A172 (cell line): ENCODE measurements at places on chromosomes 2 and 18.
A peak's percentile ranks its signal among the peaks of the same experiment; 100 is the strongest.

DNA sequence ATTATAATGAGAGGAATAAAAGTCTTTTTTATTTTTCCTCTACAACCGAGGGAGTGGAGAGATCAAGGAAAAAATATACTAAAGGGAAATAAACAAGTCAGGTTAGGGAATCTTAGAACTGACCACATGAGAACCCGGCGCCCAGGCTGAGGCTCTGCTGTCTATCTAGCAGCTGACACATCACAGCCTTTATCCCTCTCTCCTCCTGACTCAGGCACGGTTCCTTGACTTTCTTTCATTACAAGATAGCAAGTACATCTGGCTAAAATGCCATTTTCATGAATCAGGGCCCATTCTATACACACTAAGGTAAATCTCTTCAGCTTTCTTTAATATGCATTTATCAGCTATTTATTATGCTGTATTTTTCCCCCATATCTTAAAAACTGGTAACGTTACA is 296.0 kb downstream of the TMX3 start:
- DNase-seq, result peak; percentile 27

GRCh38 chr18:62979900-62980299 is 264.6 kb downstream of the PHLPP1 start:
- no peak for DNase-seq

- DNase-seq, result no peak
Measured at GRCh38 chr2:133723133-133723532, 154.9 kb upstream of the NCKAP5 start.

- DNase-seq, result no peak
Measured at GRCh38 chr2:240596491-240596931, 10.0 kb downstream of the CAPN10 start.

- no peak for DNase-seq
Measured at GRCh38 chr2:205954707-205955106, 131.3 kb downstream of the INO80D start.

DNA sequence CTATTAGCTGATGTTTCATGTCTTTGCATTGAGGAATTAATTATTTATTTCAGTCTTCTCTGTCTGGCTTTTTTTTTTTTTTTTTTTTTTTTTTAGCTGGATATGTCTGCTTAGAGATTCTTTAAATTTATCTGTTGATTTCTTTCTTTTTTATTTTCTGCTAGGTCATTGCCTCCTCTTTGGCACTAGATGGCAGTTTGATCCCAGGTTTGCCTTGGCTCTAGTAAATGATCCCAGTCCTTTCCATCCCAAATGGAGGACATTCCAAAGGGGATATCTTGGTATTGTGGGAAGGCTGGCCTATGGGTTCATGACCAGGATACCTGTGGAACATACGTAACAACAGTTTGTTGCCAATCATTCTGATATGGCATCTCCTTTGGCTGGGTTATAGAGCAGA is 339.5 kb upstream of the GCFC2 start:
- no peak for DNase-seq

GRCh38 chr2:134377730-134378129 is 123.9 kb downstream of the MGAT5 start:
- no peak for DNase-seq

GRCh38 chr2:183105402-183106134 is 18.7 kb upstream of the NUP35 start:
- DNase-seq, result peak; percentile 66

- no peak for DNase-seq
Measured at GRCh38 chr2:193989645-193990044, 1667.4 kb upstream of the SLC39A10 start.

DNA sequence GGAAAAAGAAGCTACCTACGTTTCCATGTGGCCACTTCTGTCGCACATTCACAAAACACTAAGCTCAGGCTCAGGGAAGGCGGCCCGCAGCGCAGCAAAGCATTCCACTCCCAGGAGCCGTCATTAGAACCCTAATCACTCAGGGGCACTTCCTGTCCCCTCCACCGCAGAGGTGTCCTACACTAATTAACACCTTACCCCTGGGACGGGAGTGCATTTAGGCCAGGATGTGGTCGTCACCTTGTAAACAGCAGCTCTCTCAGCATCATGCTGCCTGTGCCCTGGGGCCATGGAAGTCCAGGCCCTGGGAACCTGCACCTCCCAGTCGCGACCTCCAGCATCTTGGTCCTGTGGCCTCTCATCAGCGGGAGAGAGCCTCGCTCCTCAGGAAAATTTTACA is 359.8 kb upstream of the SALL3 start:
- no peak for DNase-seq

DNA sequence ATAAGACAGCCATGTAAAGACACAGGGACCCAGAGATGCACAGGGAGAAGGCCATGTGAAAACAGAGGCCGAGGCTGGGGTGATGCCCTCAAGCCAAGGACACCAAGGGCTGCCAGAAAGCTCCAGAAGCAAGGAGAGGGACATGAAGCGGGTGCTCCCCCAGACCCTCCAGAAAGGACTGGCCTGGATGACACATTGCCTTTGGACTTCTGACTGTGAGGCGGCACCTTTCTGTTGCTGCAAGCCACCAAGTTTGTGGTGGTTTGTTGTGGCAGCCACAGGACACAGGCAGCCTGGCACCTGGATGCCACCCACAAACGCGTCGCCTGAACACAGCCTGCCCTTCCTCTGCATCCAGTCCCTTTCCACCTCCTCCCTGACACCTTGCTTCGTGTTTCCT is 67.1 kb downstream of the RHOB start:
- no peak for DNase-seq

- DNase-seq, result peak; percentile 33
Measured at GRCh38 chr2:225466891-225467604, 67.5 kb downstream of the NYAP2 start.
